ENCODE measurements at places on chromosomes 11 and 22. TPM values are rescaled to one million over a fixed set of nuclear protein-coding genes. Genes with fewer than 3 reads are reported as not detected.

SNAP29 gene
- 25.8 TPM for total RNA-seq

DNA sequence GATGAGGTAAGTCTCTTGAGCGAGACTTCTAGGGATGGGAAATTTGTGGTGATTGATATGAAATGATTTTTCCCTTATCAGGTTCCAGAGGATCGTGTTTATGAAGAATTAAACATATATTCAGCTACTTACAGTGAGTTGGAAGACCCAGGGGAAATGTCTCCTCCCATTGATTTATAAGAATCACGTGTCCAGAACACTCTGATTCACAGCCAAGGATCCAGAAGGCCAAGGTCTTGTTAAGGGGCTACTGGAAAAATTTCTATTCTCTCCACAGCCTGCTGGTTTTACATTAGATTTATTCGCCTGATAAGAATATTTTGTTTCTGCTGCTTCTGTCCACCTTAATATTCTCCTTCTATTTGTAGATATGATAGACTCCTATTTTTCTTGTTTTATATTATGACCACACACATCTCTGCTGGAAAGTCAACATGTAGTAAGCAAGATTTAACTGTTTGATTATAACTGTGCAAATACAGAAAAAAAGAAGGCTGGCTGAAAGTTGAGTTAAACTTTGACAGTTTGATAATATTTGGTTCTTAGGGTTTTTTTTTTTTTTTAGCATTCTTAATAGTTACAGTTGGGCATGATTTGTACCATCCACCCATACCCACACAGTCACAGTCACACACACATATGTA is 7.1 kb downstream of the MS4A2 start:
- no peak for DNase-seq

DNA sequence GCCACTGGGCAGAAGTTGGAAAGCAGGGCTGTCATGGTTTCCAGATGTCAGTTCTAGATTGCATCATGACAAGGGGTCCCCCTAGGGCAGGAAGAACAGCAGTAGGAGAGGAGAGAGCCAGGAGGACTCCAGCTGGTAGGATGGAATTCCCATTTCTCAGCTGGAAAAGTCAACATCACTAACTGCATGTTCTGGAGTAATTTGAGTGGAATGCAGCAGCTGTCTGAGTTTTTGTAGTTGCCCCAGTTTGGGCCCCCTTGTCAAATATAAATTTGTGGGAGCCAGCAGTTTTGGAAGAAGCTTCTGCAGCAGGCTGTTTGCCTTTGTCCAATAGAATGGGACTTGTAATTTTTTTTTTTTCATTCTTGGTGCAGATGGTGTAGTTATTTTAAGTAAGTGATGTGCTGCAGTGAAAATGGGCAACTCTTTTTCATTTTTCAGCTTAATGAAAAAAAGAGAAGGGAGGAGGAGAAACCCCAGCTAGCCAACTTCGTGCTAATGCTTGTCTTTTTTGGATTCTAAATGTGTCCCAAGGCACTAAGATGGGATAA is 86.9 kb downstream of the LDLRAD3 start:
- DNase-seq, result no peak

GRCh38 chr11:100663583-100663982 is 23.5 kb upstream of the ARHGAP42 start:
- DNase-seq, result no peak

PHOX2A gene
- not detected for total RNA-seq

DNA sequence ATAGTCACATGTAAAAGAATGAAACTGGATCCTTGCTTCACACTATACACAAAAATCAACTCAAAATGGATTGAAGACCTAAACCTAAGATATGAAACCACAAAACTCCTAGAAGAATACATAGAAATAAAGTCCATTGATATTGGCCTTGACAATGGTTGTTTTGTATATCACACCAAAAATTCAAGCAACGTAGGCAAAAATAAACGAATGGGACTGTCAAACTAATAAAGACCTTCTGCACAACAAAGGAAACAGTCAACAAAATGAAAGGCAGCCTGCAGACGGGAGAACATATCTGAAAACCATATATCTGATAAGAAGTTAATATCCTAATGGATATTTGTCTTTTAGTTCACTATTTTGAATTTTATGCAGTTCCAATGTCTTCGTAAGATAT is 292.3 kb upstream of the CNTN5 start:
- DNase-seq, result no peak

GRCh38 chr22:48885919-48886305 is 941.8 kb downstream of the BRD1 start:
- DNase-seq, result peak; percentile 75

- DNase-seq, result peak; percentile 13
Measured at GRCh38 chr22:47446331-47446730, 683.9 kb downstream of the TBC1D22A start.

DNA sequence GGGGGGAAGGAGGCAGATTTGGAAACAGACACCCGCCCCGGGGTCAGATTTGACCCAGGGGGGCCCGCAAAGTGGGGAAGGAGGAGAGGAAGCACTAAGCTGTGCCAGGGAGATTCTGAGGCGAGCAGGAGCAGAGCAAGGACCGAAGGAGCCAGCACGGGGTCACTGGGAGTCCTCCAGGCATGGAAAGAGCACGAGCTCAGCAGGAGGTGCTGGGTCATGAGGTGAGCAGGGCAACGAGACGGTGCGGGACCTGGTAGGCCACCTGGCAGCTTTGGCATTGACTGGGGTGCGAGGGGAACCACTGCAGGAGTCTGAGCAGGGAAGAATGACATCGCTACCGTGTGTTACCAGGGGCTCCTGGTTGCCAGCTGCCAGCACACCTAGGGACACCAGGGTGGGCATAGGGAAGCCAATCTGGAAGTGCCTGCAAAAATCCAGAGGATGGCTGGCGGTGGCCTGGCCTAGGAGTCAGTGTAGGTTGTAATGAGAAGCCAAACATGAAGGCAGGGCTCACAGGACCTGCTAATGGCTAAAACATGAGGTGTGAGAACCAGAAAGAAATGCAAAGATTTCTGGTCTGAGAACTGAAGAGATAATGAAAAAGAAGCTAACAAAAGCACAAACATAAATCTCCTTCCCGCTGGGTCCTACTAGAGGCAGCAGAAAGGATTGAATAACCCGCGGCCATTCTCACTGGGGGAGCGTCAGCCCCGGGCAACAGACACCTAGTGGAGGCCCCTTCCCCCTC is 63.5 kb downstream of the MICAL3 start:
- DNase-seq, result no peak

DNA sequence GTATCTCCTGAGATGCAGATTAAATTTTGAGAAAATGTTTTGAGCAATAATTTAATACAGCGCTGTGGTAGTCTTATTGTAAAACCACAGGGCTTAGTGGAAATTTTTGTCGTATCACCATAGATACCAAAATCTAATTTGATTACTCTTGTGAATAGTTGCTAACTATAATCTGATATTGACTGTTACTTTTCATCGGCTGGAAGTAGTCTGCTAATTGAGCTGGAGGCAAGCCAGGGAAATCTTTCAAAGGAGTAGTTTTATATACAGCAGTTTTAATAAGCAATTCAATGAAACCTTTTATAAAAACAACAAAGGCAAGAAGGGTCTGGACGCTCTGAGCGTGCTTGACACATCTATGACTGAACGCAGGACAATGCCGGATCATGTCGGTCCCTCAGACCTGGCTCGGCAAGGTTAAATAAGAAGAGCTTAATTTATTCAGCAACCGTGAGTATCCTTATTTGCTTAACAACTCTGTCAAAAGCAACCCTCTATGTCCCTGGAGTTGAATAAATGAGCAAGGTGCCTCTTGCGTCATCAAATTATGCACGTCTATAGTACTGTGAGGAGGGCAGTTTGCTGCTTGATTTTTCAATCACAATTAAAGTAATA is 121.2 kb downstream of the NCAM1 start:
- DNase-seq, result no peak
